NCI-H526 treated with DMSO at 0.1 percent for 48 hours (cell line): ENCODE measurements at places on chromosomes 13 and 19.

DNA sequence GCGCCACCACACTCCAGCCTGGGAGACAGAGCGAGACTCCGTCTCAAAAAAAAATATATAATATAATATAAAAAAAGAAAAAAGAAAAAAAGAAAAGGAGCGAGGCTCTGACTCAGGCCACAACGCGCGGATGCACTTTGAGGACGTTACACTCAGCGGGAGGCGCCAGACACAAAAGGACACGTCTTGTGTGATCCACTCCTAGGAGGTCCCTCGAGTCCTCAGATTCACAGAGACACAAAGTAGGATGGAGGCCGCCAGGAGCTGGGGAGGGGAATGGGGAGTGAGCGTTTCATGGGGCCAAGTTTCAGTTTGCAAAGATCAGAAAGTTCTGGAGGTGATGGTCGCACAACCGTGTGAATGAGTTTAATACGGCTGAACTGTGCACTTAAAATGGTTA lies 8.5 kb upstream of the ABHD17A start:
- DNase-seq, result no peak

GRCh38 chr13:73622381-73622780 lies 511.8 kb downstream of the KLF12 start:
- no peak for DNase-seq

- DNase-seq, result no peak
Observed at GRCh38 chr19:17993076-17993813, 14.7 kb upstream of the ARRDC2 start.

- no peak for DNase-seq
Observed at GRCh38 chr19:3494051-3494450, 6.4 kb downstream of the DOHH start.

DNA sequence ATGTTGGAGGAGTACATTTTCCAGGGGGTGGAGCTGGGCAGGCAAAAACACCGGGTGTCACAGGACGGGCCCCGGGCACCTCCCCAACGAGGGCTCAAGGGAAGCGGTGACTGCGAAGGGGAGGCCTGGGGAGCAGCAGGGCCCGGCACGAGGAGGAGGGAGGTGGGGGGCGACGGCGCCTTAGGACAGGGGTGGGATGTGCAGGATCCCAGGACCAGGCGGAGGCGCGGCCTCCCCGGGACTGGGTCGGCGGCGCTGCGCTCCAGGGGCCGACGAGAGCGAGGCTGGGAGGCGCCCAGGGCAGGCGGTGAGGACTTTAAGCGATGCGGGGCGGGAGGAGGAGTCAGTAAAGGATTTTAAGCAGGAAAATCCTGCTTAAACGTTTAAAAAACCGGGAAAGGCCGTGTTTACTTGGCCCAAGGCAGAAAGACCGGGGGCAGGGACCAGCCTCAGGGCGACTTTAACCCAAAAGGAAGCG lies 427 bp downstream of the ZNF160 start:
- DNase-seq, result no peak

DNA sequence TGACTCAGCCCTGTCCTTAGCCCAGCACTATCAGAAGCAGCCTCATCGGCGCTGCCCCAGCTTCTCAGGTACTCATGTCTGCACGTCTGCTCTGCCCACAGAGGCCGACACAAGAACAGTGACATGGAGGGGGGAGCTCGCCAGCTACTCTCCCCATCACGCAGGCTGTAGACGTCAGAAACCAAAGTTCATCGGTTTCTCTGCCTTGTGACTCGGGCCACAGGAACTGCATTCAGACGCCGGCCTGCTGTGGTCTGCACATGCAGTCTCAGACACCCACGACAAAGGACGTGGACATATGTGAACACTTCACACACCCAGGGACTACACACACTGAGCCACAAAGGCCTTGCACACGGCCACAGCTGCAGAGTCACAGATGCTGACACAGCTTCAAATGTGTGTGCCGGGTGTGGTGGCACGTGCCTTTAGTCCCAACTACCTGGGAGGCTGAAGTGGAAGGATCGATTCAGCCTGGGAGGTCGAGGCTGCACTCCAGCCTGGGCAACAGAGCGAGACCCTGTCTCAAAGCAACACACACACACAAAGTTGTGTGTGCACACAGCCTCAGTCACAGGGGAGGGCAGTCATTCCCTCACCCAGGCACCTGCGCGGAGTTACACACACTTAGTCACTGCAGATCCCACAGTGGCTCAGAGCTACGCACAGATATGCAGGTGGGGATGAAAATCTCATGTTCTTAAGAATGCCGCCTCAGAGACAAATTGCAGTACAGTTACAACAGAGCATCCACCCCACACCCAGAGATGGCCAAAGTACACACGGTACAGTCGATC lies 4.9 kb upstream of the ZFP36 start:
- DNase-seq, result no peak

GRCh38 chr13:94198681-94199080 lies 280.8 kb downstream of the DCT start:
- no peak for DNase-seq

GRCh38 chr19:10979951-10980381 lies 19.1 kb downstream of the SMARCA4 start:
- DNase-seq, result no peak

DNA sequence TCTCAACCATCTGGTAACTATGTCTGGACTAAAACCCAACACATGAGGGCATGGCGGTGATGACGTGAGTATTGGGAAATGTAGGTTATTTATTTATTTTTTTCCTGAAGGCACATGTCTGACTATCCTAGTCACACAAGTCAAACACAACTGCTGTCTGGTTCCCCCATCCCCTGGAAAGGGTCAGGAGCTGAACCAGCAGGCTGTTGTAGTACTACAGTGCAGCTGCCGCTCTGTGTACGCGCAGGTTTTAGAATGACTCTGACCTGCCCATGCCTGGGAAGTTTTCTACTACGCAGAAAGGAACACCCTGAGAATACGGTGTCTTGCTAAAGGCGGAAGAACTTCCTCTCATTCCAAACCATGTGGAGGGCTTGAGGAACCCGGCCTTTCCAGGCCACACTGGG lies 1.2 kb downstream of the SLC7A1 start:
- peak; percentile 69 for DNase-seq

- DNase-seq, result no peak
Observed at GRCh38 chr13:112764864-112765561, 75.2 kb downstream of the ATP11A start.

DNA sequence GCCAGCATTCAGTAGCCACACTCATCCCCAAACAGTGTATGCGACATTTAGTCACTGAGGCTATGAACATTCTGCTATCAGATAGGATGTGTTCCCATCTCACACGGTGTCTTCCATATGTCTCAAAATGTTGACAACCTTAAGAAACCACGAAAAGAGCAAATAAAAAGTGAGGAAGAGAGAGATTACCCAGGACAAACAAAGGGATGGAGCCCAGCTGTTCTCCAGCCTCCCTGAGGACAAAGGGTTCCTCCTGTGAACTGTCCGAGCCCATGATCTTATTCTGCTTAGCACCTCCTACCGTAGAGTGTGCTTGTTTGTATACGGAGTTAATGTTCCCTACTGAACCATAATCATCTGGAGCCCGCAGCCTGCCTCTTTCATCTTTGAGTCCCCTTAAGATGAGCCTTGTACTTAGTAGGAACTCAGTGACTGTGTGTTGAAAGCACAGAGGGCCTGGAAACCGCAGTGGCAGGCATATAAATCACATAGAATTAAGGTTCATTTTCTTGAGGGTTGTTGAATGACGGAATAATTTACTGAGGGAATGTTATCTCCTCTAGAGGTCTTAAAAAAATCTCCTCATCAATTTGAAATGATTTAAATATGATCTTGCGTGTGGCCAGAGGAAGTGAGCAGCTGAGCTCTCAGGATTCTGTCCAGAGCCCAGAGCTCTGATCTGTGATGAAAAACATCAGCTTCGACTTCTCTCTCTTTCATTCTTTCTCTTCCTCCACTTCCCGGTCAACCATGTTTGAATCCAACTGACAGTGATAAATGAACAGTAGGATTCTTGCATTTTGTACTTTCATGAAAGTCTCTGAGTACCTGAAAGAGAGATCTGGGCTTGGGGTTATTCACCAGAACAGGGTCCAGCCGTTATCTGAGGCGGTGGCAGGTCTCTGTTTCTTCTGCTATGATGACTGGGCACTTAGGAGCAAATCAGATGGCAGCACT lies 200.5 kb downstream of the KLF5 start:
- no peak for DNase-seq

DNA sequence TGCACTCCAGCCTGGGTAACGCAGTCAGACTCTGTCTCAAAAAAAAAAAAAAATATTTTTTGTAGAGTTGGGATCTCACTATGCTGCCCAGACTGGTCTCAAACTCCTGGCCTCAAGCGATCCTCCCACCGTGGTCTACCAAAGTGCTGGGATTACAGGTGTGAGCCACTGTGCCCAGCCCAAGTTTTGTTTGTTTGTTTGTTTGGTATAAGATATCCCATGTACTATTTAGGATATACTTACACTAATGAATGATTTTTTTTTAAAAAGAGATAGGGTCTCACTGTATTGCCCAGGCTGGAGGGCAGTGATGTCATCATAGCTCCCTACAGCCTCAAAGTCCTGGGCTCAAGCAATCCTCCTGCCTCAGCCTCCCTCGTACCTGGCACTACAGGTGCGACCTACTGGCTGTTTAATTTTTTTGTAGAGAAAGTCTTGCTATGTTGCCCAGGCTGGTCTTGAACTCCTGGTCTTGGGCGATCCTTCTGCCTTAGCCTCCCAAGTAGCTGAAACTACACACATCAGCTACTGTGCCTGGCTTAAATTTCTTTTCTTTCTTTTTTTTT lies 24.0 kb downstream of the TLE6 start:
- no peak for DNase-seq

DNA sequence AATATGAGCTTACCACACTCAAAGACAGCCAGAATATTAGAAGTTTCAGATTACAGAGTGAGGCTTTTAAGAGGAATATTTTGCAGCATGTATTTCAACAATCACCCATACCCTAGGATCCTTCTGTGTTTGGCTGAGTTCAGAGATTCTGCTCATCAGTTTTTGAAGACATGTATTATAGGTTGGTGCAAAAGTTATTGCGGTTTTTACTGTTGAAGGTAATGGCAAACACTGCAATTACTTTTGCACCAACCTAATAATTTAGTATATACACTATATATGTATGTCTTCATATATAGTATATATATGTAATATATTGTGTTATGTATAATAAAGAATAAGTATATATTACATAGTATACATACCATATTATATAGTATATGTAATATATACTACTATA lies 435.1 kb downstream of the IRS2 start:
- no peak for DNase-seq

DNA sequence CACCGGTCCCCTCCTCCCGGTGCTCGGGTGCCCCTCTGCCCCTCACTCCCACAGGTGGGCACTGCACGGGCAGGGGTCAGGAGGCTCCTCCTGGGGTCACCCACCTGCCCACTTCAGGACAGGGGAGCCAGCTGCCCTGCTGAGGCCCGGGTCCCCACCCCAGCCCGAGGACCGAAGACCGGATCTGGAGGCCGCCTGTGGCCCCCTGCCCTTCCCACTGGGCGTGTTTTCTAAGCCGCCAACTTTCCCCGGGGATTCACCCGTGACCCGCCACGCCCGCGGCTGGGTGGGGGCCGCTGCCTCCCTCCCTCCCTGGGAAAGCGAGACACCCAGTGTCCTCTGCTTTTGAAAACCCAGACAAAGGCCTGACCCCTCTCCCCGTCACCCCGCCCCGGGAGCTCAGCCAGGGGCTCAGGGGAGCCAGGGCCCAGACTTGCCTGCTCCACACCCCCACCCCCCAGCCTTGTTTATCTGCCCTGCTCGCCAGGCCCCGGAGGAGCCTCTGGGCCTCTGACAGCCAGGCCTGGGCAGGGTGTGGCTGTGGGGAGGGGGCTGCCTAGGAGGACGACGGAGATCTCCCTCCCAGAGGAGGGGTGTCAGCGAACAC lies 1.3 kb downstream of the PALM start:
- DNase-seq, result no peak

DNA sequence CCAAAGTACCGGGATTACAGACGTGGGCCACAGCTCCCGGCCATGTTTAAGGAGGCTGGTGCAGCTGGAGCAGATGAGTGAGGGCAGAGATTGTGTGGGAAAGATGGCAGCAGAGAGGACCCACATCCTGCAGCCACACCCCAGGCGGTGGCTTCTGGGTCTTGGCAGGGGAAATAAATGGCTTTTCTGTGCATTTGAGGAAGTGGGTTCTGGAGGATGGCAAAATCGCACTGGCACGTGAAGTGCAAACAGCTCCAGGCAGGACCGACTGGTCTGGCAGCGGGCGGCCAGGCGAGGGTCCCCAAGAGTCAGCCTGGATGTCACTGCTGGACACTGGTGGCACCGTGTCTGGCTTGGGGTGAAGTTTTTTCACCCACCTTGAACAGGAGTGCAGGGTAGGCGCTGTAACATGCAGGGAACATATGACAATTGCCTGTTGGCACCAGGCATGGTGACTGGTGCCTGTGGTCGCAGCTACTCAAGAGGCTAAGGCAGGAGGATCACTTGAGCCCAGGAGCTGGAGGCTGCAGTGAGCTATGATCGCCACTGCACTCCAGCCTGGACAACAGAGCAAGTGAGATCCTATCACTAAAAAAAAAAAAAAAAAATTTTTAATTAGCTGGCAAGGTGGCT lies 8.4 kb downstream of the B3GNT3 start:
- no peak for DNase-seq

DNA sequence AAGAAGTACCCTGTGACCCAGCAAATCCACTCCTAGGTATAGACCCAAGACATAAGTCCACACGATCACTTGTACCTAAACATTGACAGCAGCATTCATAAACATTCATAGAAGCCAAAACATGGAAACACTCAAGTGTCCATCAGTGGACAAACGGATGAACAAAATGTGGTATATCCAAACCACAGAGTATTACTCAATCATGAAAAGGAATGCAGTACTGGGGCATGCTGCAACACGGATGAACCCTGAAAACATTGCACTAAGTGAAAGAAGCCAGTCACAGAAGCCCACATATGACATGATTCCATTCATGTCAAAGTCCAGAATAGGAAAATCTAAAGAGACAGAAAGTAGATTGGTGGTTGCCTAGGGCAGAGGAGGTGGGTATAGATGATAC lies 22.8 kb upstream of the CCNE1 start:
- no peak for DNase-seq

GRCh38 chr19:10514211-10515145 lies 2.8 kb downstream of the S1PR5 start:
- no peak for DNase-seq

GRCh38 chr13:53112522-53112921 lies 83.9 kb downstream of the OLFM4 start:
- DNase-seq, result peak; percentile 67

DNA sequence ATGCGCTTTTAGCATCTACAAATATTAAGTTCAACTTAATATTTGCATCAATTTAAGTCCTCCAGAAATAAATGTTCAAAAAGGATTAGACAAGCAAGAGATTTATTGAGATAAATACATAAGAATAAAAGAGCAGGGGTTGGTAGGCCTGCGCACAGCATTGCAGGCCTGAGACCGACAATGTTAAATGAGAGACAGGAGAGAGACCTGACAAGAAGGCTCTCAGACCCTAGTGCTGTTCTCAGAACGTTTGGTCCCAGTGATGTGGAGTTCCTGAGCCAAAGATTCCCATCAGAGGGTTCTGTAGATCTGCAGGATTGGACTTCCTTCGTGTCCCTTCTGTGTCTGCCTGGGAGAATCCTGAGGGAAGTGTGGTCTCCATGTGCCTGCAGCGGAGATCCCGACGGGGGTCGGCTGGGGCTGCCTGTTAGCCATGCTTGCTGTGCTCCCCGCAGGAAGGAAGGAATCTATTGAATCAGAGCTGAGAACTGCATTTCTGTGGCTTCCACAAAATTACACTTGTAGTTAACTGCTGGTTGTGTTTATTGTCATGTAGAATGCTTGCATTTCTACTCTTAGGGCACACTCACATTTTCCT lies 369.9 kb upstream of the SLC10A2 start:
- DNase-seq, result no peak

- DNase-seq, result no peak
Observed at GRCh38 chr19:11242864-11243797, 3.7 kb downstream of the ANGPTL8 start.

GRCh38 chr19:7418596-7418995 lies 69.9 kb downstream of the ARHGEF18 start:
- no peak for DNase-seq
